NCI-H2029 treated with DMSO at 0.1 percent for 48 hours (cell line): ENCODE measurements at places on chromosomes 11 and 22.

- DNase-seq: no peak
Measured at GRCh38 chr11:63768237-63769041, at the start of gene ZFTA. Gene ZFTA (minus strand): TSS chr11:63768775. CDS start chr11:63768622, 153 bp downstream.

DNA sequence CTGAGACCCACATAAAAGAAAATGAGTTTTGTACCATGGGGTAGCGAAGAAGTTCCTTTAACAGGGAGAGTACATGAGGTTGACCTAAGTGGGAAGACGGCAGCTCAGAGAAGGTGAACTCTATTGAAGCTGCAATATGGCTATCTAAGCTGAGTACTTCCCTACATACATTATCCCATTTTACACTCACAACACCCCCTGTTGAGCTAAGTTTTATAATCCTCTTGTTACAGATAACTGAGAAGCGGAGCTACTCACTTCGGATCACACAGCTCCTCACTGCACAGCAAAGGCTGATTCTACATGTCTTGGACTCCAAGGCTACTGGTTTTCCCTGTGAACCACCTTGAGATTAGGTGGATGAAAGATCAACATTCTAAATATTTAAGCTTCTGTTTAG is 8.2 kb upstream of the PIWIL4 start:
- DNase-seq: no peak

- DNase-seq: no peak
Measured at GRCh38 chr22:48856308-48856615, 971.4 kb downstream of the BRD1 start.

- DNase-seq: no peak
Measured at GRCh38 chr11:114773541-114774338, 95.4 kb downstream of the NXPE2 start.

GRCh38 chr11:112634551-112634950 is 326.7 kb upstream of the NCAM1 start:
- no peak for DNase-seq

- DNase-seq: no peak
Measured at GRCh38 chr11:19766206-19766605, 53.6 kb downstream of the NAV2 start.

DNA sequence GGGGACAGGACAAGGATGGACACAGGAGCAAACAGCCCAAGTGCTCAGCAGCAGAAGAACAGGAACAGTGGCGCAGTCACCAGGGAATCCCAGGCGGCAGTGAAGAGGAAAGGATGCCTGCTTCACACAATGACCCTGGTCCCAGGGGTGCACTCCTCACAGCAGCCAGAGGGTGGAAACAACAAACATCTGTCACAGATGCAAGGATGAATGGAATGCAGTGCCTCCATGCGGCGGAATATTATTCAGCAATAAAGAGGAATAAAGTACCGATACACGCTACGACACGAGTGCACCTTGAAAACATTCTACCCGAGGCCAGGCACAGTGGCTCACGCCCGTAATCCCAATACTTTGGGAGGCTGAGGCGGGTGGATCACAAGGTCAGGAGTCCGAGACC is 12.7 kb downstream of the CSNK1E start:
- DNase-seq: no peak

- DNase-seq: peak; percentile 93
Measured at GRCh38 chr11:13135385-13136271, 126.5 kb downstream of the RASSF10 start.

- no peak for DNase-seq
Measured at GRCh38 chr11:46677991-46678740, 22.3 kb downstream of the ARHGAP1 start.

GRCh38 chr11:56841210-56841810 is 92.8 kb upstream of the OR9G4 start:
- peak; percentile 15 for DNase-seq

DNA sequence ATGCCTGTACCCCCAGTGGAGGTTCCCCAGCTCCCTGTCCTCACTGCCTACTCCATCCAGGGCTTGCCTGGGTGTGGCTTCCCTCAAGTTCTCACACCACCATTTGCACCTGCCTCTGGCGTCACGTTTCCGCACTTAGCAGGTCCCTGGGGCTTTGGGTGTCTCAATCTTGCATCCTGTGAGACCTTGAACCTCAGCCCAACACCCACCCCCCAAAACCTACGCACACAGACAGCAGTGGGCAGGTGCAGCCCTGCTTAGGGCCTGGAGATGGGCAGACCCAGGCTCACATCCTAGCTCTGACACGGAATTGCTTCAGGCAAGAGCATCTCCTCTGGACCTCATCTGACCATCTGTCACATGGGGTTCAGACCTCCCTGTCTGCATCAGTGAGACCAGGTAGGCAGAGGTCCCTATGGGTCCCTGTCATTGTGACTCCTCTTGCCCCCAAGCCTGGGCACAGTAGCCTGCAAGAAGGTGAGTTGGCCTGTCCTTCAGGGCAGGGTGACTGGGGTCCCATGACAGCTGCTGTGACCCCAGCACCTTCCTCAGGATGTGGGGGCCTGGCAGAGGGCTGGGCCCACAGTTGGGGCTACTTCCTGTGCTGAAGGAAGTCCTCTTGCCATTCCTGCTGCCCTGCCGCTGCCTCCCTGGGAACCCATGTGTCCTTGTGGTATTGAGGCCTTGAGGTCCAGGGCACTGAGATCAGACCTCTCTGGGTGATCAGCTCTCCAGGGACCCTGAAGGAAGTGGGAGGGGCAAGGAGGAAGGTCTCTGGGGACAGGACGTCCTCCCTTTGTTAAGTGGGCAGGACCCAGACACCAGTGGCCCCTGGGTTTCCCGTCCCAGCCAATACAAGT is 2.0 kb downstream of the SIPA1 start:
- no peak for DNase-seq

GRCh38 chr22:43042101-43042780 is 27.3 kb upstream of the PACSIN2 start:
- DNase-seq: peak; percentile 41

- DNase-seq: no peak
Measured at GRCh38 chr11:13362596-13363109, 85.1 kb downstream of the BMAL1 start.

DNA sequence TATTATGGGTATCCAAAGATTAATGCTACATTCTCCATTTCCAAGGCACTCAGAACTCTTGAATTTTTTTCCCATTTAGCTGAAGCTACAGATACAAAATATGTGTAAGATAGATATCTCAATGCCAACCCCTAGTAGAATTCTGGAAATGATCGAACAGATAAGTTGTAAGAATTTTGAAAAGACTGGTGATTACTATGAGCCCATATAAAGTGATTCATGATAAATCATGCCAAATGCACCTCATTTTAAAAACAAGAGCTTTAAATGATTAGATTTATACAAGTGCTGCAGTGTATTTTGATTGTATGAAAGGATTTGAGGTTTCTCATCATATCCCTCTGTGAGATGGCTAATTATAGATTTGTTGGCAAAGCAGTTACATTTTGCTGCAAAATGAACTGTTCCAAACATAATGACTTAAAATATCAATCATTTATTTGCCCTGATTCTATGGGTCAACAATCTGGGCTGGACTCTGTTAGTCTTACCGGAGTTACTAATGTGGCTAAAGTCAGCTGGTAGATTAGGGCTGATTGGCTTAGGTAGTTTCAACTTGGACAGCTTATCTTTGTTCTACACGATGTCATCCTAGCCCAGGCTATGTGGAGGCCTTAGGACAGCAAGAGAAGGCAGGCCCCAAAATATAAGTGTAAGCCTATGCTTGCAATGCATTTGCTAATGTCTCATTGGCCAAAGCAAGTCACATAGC is 3.4 kb downstream of the OR10V1 start:
- DNase-seq: no peak
